Nephron progenitor cell (in vitro differentiated cells): ENCODE measurements at places on chromosomes 12 and 14.

DNA sequence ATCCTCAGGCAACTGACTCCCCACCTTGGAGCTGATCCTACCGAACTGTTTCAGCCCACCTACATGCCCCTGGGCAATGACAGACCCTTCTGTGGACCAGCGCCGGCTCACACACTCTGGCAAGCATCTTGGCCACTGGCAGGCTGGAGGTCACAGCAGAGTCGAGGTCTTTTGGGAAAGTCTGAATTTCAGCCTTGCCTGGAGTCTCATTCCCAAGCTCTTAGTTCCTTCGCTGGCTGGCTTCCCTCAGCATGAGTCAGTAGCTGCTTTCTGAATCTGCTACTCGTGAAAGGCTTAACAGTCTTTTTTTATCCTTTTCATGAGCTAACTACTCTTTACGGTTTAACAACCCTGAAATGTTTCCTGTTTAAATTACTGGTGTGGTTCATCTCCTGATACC is 44.5 kb downstream of the ASCL4 start:
- DNase-seq: no peak

DNA sequence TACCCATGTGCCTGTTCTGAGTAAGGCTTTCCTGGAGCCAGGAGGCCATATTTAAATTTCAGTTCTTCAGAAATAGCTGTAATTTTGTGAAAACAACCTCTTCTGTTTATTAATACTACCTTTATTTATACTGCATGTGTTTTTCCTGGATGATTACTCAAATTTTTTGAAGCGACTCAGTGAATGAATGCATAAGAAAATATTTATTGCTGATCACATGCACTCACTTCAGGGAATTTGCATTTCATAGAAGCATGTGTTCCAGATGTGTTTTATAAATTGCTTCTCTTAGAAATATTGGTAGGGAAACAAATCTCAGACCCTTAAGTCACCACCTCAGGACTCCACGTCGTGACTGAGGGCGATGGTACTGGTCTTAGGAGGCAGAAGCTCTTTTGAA is 21.8 kb upstream of the DCN start:
- no peak for DNase-seq

DNA sequence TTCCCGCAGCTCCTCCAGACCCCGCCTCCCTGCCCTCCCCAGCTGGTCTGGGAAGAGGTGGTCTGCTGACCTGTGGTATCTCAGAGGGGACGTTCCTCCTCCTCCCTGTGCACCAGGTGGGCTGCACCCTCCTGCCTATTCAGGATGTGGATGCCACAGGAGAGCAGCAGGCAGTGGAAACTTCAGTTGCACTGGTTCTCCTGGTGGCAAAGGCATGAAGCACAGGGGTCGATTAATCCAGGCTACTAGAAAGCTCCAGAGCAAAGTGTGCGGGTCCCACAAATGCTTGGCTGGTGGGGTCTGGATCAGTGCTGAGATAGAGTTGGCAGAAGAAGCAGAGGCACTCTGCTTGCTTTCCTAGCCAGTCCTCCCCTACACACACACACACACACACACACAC is 197.0 kb downstream of the SLC41A2 start:
- no peak for DNase-seq

DNA sequence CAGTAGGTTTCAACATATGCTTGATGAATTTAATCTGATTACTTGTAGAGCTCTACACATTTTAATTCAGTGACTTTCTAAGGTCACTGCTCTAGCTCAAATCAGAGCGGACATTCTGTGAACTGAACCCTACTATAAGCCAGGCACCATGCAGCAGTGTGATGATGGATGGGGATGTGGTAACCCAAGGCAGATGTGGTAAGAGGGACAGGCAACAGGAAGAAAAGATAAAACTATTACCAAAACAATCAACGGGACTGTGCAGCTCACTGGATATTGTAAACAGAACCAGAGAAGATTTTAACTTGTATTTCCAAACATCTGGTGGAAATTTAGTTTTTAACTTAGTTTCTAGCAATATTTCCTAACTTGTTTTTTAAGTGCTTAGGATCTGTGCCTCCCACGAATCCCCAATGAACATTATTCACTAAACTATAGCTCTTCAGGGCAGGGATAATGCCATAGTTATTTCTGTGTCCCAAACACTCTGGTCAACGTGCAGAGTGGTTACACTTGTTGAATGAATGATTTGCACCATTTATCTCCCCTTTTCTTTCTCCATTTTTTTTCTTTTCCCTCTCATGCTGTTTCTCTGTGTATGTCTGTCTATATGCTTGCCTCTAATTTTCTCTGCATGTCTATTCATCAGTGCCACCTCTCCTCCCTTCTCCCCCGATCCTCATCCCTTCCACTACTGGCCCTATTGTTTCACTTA is 3.0 kb downstream of the ERO1A start:
- no peak for DNase-seq

DNA sequence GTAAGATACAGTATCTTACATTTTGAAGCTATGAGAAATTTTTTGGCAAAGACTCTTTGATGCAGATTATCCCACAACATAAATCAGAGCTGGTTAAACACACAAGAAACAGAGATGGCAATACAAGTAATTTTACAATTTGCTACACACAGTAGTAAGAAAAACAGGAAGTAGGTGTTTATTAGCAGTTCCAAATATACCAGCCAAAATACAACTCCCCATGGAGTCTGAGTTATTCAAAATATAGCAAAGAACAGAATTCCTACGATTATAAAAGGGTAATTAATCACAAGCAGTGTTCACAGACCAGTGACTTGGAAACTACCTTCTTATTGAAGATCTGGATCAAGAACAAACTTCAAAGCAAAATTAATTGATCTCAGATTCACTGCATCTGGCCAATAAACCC is 83.9 kb downstream of the BMP4 start:
- no peak for DNase-seq

DNA sequence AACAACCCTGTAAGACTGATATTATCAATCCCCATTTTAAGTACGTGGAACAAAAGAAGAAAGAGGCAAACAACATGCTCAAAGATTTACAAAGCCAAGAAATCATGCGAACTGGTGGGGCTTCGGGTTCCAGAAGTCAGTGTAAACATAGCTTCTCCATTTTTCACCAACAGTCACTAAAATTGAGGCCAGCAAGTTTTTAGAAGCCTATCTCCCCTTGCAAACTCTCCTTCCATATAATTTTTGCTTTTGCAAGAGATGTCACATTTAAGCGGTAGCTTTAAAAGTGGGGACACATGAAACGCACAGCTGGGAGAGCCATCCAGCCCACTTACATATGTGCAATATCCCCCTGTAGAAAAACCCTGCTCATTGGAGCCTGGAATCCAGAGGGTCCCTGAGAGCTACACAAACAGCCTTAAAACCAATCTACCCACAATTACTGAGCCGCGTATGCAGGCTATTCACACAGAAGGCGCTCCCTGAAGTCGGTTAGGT is 797 bp downstream of the SLC11A2 start:
- DNase-seq: no peak

GRCh38 chr12:2844786-2845185 is 10.0 kb upstream of the NRIP2 start:
- DNase-seq: no peak

- no peak for DNase-seq
These were observed 44.5 kb upstream of the EEA1 start for GRCh38 chr12:92973614-92974013.

GRCh38 chr12:70180130-70180529 is 63.1 kb upstream of the CNOT2 start:
- DNase-seq: no peak

DNA sequence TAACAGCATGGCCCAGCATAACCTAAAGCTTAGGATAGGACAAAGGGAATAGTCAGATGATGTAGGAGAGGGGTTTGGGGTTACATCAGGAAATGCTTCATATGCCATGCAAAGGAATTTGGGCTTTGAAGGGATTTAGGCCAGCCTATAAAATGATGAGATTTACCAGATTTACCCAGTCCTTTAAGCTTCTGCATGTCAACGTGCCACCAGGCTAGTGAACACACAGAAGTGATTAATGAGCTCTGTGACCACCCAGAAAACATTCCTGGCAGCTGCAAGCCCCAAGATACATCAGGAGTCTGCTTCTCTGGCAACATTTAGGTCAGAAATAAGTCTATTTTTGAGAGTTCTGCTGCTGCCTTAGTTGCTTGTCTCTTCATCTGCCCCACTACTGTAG is 118.3 kb downstream of the LRIG3 start:
- peak; percentile 12 for DNase-seq

- DNase-seq: no peak
These were observed 51.3 kb downstream of the KLRG1 start for GRCh38 chr12:9040484-9041186.

DNA sequence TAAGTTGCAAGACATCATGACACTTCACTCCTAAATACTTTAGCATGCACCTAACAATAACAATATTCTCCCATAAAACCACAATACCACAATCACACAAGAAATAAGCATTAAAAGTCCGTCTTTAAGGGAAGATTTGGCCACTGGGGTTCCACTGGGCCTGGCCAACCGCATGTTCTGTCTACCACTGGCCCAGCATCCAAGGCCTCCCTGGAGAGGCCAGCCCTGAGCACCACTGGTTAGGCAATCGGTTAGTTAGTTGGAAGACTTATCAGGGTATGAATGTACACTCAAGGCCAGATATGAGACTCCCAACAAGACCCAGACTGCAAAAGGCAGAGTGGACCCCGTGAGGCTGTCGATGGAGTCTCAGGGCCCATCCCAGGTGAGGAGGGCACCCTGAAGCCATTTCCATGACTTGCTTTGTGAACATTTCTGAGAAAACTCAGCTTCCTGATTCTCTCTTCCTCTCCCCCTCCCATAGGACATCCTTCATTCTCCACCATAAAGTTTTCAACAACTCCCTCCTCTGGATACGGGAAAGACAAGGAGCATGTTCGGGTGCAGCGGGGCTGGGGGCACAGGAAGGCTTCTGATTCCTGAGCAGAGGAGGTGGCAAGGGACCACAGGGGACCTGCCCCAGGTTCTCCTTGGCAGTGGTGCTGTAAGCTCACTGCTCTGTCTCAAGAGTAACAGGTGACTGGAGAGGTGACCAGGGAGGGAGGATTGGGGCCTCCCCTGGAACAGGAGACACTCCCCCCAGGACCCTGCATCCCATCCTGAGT is 5.9 kb downstream of the PXN start:
- DNase-seq: no peak

- DNase-seq: no peak
These were observed 68.8 kb downstream of the RPL10L start for GRCh38 chr14:46582826-46583225.

- DNase-seq: no peak
These were observed 5.6 kb downstream of the RIC8B start for GRCh38 chr12:106780010-106780631.

DNA sequence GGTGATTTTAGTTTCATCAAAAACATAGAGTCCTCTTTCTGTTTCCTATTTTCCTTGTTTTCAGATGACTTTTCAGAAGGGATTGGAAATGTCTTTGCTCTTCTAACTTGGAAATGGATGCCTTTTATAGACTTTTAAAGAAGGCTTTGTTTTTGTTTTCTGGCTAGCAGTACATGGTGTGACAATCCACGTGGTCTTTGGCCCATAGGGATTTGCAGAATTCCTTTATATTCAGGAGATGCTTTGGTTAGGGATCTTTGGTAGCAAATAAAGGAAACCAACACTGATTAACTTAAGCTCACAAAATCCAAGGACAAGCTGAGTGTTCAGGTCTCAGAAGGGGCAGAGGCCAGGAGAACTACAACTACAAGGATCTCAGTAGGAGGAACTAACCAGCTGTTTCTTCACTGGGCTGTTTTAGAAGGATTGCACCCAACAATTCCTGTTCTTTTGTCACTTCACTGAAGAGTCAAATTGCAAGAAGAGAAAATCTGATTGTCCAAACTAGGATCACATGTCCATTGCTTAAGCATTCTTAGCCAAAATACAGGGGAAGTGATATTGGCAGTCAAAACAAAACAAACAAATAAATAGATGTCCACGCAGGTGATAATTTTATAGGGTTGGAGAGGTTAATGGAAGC is 58.6 kb upstream of the MANSC4 start:
- DNase-seq: no peak

DNA sequence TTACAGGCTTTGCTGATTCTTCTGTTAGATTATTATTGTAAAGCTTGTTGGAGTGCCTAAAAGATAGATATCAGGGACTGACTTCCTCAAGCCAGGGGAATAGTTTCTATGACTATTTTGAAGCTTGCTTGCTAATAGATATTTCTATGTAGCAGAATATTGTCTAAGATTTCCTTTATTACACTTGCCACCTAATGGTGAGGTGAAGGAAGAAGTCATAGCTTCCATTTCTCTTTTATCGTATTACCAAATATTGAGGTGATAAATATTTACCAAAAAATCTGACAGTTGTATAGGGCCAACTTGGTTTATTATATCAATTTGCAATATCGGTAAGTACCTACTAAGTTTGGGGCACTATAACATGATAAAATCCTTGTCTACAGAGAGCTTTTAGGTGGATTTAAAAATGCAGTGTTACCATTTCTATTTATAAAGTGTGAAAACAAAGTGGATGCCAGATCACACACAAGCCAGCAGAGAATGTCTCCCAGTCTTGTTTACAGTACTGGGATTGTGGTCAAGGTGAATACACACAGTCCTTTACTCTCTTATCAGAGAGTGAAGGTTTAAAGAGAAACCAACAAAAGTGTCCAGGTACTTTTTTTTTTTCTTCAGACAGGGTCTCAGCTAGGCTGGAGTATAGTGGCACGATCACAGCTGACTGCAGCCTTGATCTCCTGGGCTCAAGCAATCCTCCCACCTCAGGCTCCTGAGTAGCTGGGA is 137.9 kb downstream of the IGF1 start:
- DNase-seq: no peak

GRCh38 chr12:108594-108993 is 42.0 kb downstream of the IQSEC3 start:
- no peak for DNase-seq

- no peak for DNase-seq
These were observed 51.2 kb upstream of the OXA1L start for GRCh38 chr14:22715186-22715812.

GRCh38 chr12:98294051-98294805 is 221.2 kb upstream of the TMPO start:
- DNase-seq: no peak

DNA sequence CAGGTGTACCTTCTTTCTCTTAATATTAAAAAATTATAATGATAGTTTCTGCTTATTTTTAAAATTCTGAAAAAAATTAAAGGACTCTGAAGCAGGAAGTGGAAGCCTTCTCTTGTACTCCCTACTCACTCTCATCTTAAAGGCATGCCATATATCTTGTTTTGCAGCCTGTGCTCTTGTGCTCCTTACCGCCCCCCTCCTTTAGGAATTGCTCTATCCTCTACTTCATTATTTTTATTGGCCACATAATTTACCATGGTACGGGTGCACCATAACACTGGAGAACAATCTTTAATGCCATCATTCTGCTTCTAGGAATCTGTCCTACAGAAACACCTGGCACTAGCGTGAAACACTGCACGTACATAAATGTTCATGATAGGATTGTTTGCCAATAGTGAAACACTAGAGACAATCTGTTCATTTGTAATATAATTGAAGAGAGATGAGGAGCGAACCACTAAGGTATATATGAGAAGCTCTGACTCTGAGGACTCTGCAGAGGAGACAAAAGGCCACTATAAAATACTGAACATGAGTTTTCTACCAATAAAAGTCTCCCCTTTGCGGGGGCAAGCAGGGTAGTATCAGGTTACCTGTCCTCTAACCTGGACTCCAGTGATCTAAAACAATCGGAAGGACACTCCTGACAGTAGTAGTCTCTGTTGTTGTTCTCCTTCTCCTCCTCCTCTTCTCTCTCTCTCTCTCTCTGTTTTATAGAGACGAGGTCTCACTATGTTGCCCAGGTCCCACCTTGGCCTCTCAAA is 6.3 kb upstream of the NYNRIN start:
- no peak for DNase-seq

GRCh38 chr12:112525426-112525809 is 106.7 kb downstream of the PTPN11 start:
- no peak for DNase-seq
